ENCODE measurements at places on chromosomes 3 and 15. TPM values are rescaled to one million over a fixed set of nuclear protein-coding genes. Genes with fewer than 3 reads are reported as not detected.

DNA sequence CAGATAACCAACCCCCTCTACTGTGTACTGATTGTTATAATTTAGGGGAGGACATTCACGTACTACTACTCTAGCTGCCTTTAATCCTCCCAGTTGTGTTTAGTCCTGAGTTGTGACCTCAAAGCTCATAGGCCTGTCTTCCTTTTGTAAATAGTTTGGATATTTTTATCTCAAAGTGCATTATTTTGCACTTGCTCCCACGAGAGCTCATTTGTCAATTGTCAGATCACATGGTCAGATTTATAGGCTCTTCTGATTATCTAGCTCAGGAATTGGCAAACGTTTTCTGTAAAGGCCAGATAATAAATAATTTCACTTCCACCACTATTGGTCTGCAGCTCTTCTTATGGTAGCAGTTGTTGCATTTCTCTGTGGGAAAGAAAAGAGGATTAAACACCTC, 14.4 kb upstream of the SLC30A4 start:
- no peak for DNase-seq
- H3K27me3 ChIP-seq = no peaks in the 10 kb centered on the region
- no peak overlapping the region for H3K27ac ChIP-seq

- peak; percentile 77 for DNase-seq
- H3K4me3 ChIP-seq = no peak overlapping the region
- H3K27ac ChIP-seq = no peak overlapping the region
- H3K4me1 ChIP-seq = peaks cover 8% of the 10 kb centered on the region
- no peaks in the 10 kb centered on the region for H3K27me3 ChIP-seq
Observed at GRCh38 chr15:74635228-74635627, 19.6 kb downstream of the CLK3 start.

- H3K27ac ChIP-seq = no peak overlapping the region
- no peak for DNase-seq
- H3K4me3 ChIP-seq = no peak overlapping the region
- H3K4me1 ChIP-seq = no peaks in the 10 kb centered on the region
- peaks cover 48% of the 10 kb centered on the region for H3K36me3 ChIP-seq
Observed at GRCh38 chr3:172328282-172328681, 120.0 kb downstream of the GHSR start.

DNA sequence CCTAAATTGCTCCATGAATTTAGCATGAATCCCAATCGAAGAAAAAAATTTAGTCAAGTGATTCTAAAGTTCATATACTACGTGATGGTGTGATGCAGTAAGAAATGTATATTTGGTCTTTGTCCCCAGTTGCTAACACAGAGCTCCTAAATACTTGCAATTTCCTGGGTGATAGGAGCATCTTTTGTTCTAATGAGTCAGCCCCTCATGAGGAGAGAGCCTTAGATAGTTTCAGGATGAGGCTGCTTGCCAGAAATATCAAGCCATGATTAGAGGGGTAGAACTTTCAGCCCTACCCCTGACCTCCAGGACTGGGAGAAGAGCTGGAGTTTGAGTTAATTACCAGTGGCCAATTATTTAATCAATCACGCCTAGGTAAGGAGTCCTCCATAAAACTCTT, 170.2 kb downstream of the PDE8A start:
- no peaks in the 10 kb centered on the region for H3K27me3 ChIP-seq
- H3K4me3 ChIP-seq = no peak overlapping the region
- H3K4me1 ChIP-seq = no peaks in the 10 kb centered on the region
- H3K27ac ChIP-seq = no peak overlapping the region
- no peak for DNase-seq
- H3K36me3 ChIP-seq = no peaks in the 10 kb centered on the region

DNA sequence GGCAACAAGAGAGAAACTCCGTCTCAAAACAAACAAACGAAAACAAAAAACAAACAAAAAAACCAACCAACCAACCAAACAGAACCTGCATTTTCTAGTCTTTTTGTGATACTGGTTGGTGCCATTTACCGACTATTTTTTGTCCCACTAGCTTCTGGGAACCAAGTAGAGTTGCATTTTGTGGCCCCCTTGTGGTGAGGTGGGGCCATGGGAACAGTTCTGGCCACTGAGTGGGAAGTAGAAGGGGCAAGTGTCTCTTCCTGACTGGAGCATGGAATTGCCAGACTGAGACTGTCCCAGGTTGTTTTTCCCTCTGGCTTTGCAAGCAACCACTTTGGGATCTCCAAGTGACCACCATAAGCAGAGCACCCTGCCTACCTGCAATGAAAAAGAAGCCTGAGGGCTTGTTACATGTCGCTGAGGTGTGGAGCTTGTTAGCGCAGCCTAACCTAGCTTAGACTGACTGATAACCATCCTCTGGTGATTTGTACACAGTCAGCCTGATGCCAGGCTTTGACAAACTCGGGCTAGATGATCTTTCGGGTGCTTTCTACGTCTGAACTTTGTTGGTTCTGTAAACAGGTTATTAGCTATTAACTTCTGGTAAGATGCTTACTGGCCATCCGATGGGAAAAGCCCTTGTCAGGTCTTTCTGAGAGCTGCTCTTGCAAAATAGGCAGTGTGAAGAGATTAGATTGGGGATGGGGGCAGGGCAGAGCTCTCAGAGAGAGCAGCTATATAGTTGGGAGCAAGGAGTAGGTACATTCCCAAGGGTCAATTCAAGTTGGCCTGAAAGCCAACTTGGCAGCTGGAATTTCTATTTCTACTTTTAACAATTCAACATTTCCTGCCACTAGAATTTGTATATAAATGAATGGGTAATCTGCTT, 172.2 kb downstream of the SSR3 start:
- H3K27me3 ChIP-seq = no peaks in the 10 kb centered on the region
- no peak overlapping the region for H3K4me3 ChIP-seq
- DNase-seq = peak; percentile 28
- H3K4me1 ChIP-seq = no peaks in the 10 kb centered on the region
- no peaks in the 10 kb centered on the region for H3K36me3 ChIP-seq

DNA sequence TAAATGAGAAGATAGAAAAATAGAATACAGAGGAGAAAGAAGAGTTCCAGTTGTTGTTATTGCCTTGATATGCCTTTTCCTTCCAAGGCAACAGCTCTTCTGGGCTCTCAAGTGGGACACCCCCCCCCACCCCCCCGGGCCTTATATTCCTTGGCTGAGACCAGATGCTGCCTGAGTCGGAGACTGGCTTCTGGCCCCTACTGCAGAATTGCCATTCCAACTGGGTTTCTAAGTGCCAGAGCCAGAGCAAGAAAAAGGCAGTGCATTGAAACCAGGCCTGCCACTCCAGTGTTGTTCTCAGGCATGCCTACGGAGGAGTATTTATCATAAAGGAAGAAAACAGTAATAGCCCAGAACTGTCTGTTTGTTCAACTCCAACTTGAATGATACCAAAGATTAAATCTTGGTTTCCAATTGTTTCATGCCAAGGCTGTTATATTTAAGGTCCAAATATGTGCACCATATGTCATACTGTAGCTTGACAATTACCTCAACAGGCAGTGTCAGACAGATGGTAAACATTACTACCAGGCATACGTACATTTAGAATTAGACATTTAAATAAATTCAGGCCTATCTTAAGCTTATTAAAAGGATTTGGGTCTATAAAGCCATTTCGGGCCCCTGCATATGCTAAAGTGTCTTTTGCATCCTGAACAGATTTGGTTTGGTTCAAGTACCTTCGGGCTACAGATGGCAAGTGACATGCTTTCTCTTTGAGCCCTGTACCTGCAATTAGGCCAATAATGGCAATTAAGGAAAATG, 209.9 kb upstream of the SEMA6D start:
- H3K36me3 ChIP-seq = no peaks in the 10 kb centered on the region
- no peaks in the 10 kb centered on the region for H3K4me1 ChIP-seq
- no peak overlapping the region for H3K27ac ChIP-seq
- no peak overlapping the region for H3K4me3 ChIP-seq

DNA sequence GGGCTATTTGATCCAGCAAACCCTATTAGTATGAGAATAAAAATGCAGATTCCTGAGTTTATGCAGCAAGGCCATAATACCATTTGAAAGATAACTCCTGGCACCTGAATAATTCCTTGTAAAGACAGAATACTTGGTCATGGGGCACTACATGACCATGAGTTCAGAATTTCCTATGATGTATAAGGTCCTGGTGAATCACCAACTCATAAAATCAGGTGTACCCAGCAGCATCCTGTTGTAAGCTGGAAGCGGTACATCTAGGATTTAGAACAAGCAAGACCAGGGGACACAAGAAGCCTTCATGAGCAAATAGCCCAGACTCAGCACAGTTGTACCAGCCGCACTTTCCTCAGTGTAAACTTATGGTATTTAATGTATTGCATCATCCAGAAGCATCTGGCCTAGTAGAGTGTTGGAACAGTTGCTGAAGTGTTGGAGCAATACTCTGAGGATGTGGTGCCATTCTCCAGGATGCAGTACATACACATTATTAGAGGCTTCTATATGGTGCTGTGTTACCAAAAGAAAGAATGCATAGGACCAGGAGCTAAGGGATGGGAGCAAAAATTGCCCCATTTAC, 233.4 kb downstream of the SQOR start:
- H3K27me3 ChIP-seq = no peaks in the 10 kb centered on the region
- no peaks in the 10 kb centered on the region for H3K36me3 ChIP-seq
- no peak overlapping the region for H3K27ac ChIP-seq

The NLGN1 gene
- 1.8 TPM for polyA plus RNA-seq

Measured in small intestine (tissue), 16 donors.